Heart right ventricle (tissue), 16 donors: ENCODE measurements at places on chromosomes 13 and 19.

- no peak overlapping the region for H3K27ac ChIP-seq
- DNase-seq: no peak
- H3K27me3 ChIP-seq: peaks cover 9% of the 10 kb centered on the region
- no peaks in the 10 kb centered on the region for H3K36me3 ChIP-seq
- peaks cover 7% of the 10 kb centered on the region for H3K4me1 ChIP-seq
Measured at GRCh38 chr19:7856679-7857663, 17.2 kb downstream of the PRR36 start.

DNA sequence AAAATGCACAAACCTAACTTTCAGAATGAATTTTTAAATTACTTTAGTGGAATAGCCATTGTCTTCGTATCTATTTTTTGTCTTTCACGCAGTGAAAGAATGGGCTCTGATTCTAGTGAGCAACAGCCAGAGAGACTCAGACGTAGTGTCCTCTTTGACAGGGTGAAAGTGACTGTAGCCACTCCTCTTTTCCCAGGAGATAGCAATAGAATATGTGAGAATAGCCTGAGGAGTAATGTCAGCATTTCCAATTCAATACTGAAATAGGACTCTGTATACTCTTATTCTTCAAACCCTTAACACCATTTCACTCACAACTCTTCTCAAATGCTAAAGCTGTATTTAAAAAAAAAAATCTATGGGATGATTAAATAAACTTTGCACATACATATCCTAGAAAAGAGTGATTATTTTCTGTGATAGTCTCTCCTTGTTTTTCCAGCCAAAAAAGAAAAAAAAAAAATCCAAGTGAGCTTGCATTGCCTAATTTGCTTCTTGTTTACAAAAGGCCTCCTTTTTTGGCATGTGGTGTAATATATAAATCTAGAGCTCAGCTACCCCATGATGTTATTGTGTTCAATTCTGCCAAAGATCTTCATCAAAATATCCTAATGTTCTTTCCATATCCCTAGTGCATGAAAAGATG lies 626.1 kb upstream of the SLITRK6 start:
- H3K4me1 ChIP-seq: no peaks in the 10 kb centered on the region
- H3K36me3 ChIP-seq: no peaks in the 10 kb centered on the region
- DNase-seq: no peak
- H3K27me3 ChIP-seq: no peaks in the 10 kb centered on the region
- no peak overlapping the region for H3K27ac ChIP-seq

DNA sequence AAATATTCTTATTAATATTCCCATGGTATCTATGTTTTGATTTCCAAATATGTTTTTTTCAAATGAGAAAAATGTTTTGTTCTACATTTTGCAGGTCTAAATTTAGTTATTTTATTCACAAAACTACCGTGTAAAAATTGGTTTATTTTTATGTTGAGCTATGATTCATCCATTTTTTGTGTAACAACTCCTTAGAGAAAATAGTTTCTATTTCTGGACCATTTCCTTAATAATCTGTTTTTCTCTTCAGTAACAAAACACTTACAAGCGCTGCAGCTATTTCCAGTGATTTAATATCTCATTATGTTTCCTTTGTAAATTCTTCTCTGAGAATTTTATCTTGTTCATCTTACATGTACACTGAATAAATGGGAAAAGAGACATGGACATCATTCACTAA lies 550.7 kb upstream of the SLITRK5 start:
- no peak overlapping the region for H3K27ac ChIP-seq

DNA sequence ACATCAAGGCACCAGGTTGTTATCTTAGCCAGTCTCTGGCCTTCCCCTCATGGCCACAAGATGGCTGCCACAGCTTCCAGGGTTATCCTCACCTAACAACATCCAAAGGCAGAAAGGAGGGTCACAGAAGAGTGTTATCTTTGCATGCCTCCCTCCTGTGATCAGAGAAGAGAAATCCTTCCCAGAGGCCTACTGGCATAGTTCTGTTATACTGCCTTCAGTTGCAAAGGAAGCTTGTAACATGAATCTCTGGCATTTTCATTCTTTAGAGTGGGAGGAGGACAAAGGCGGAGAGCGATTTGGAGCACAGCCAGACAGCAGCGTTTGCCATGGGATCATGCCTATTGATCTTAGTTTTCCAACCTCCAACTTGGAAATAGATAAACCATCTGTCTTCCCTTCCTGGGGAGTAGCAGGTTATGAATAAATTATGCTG lies 135.7 kb downstream of the DNAJC15 start:
- no peak overlapping the region for H3K4me3 ChIP-seq
- no peaks in the 10 kb centered on the region for H3K4me1 ChIP-seq
- DNase-seq: no peak
- no peak overlapping the region for H3K27ac ChIP-seq
- H3K36me3 ChIP-seq: no peaks in the 10 kb centered on the region
- no peaks in the 10 kb centered on the region for H3K27me3 ChIP-seq

- DNase-seq: no peak
- H3K4me1 ChIP-seq: no peaks in the 10 kb centered on the region
- H3K4me3 ChIP-seq: peak within 1 kb of the TSS; percentile 27
Measured at GRCh38 chr13:46181840-46182490, at the start of gene LCP1. Gene LCP1 (minus strand): TSS chr13:46182177. CDS start chr13:46159662, 22,515 bp downstream.

GRCh38 chr19:38503077-38503410 lies 69.6 kb downstream of the RYR1 start:
- peaks cover 5% of the 10 kb centered on the region for H3K27me3 ChIP-seq
- no peak overlapping the region for H3K27ac ChIP-seq
- no peak for DNase-seq

DNA sequence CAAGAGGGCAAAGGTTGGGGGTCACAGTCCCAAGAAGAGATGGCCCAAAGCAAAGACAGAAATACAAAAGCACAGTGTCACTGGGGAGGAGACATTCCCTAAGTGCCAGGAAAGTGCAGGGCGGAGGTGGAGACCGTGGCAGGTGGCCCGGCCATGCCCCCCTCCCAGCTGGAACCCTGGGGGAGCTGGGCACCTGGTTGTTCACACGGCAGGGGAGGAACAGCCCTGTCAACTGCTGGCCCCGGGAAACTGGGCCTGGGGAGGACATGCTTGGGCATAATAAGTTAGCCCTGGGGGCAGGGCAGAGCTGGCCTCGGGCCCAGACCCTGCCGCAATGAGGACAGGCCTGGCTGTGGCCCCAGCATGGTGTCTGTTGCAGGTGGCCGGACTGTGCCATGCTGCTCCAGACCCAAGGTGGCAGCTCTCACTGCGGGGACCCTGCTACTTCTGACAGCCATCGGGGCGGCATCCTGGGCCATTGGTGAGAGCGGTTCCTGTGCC lies 7.4 kb downstream of the HPN start:
- H3K36me3 ChIP-seq: no peaks in the 10 kb centered on the region
- DNase-seq: peak; percentile 54
- no peaks in the 10 kb centered on the region for H3K27me3 ChIP-seq
- H3K4me3 ChIP-seq: no peak overlapping the region
- H3K4me1 ChIP-seq: peaks cover 7% of the 10 kb centered on the region

DNA sequence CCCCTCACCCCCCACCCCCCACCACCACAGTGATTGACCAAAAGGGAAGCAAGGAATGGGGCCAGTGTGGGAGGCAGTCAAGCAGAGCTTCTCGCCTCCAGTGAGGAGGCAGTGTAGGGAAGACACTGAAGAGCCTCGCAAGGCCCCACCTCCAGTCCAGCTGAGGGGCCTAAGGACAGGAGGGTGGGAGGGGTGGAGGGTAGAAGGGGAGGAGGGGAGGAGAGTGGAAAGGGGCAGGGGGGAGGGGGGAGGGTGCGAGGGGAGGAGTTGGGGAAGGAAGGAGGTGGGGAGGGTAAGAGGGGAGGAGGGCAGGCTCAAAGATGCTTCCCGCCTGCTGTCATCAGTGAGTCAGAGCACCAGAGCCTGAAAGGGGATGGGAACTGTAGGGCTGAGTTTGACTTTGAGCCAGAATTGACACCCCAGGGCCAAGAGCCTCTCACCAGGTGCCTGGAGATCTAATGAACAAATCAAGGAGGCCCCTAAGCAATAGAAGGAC lies 786.2 kb downstream of the UQCRFS1 start:
- no peaks in the 10 kb centered on the region for H3K4me1 ChIP-seq
- peaks cover 35% of the 10 kb centered on the region for H3K27me3 ChIP-seq
- H3K36me3 ChIP-seq: no peaks in the 10 kb centered on the region
- no peak for DNase-seq
- no peak overlapping the region for H3K4me3 ChIP-seq
- no peak overlapping the region for H3K27ac ChIP-seq

- no peak overlapping the region for H3K4me3 ChIP-seq
- H3K27me3 ChIP-seq: no peaks in the 10 kb centered on the region
- H3K4me1 ChIP-seq: peaks cover 55% of the 10 kb centered on the region
- DNase-seq: peak; percentile 60
- peaks cover 26% of the 10 kb centered on the region for H3K36me3 ChIP-seq
- peak overlapping the region; percentile 45 for H3K27ac ChIP-seq
Measured at GRCh38 chr19:2274931-2275535, 6.9 kb downstream of the PEAK3 start.

DNA sequence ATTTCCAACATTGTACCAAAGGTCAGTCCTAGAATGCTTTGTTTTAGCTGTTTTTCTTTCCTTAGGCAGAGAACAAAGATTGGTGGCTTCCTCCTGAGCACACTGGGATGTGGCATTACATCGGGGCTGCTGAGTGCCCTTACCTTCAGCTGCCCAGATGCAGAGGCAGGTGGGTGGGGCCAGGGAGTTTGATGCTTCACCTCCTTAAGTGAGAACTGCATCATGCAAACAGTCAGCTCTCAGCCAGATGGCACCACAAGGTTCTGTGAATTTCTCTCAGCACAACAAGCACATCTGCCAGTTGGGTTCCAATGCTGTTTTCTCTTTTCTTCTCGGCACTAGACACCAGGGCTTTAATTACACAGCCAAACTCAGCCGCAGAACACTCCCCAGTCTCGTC lies 87.4 kb upstream of the UBL3 start:
- no peak for DNase-seq
- H3K27ac ChIP-seq: no peak overlapping the region
- no peaks in the 10 kb centered on the region for H3K36me3 ChIP-seq
- peaks cover 7% of the 10 kb centered on the region for H3K27me3 ChIP-seq

- no peaks in the 10 kb centered on the region for H3K27me3 ChIP-seq
- DNase-seq: no peak
- H3K4me3 ChIP-seq: no peak overlapping the region
- H3K27ac ChIP-seq: no peak overlapping the region
- no peaks in the 10 kb centered on the region for H3K4me1 ChIP-seq
- no peaks in the 10 kb centered on the region for H3K36me3 ChIP-seq
Measured at GRCh38 chr19:32607479-32607878, 26.5 kb downstream of the PDCD5 start.

DNA sequence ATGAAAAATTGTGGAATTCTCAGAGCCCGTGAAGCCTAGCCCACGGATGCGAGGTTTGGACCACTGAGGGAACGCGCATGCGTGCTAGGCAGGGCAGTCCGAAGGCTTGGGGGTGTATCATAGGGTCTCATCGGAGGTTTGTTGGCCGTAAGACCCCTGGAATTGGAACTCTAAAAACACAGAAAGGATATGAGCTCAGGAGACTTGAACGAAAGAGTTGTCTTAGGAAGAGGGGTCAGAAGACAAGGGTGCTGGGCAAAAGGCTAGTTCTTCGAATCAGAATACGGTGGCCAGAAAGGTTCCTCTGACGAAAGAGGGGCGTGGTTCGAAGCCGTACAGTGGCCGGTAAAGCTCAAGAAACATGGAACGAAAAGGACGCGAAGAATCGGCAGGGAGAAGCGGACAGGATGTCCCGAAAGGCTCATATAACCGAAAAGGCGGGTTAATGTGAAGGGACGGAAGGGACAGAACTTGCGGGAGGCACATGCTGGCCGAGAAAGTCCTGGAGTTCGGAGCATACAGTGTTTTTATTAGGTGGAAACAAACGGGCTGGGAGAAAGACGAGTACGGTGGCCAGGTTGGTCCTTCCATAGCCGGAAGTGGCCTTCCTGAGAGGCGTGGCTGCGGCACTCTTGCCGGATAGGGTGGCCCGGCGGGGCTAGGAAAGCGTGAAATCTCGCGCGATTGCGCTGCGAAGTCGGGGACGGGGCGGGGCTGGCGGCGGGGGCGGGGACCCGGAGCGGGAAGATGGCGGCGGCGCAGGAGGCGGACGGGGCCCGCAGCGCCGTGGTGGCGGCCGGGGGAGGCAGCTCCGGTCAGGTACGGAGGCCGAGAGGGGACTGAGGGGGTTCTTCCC lies at the start of gene CLPTM1:
Gene CLPTM1 (plus strand): TSS at position 732 of the 856 bp plus-strand sequence. CDS start 16 bp downstream, at position 748.
- DNase-seq: peak; percentile 97
- peaks cover 45% of the 10 kb centered on the region for H3K4me1 ChIP-seq
- no peaks in the 10 kb centered on the region for H3K27me3 ChIP-seq

GRCh38 chr19:55857149-55857548 lies 20.8 kb downstream of the NLRP4 start:
- no peaks in the 10 kb centered on the region for H3K36me3 ChIP-seq
- no peak overlapping the region for H3K4me3 ChIP-seq
- no peaks in the 10 kb centered on the region for H3K4me1 ChIP-seq
- no peaks in the 10 kb centered on the region for H3K27me3 ChIP-seq
- no peak overlapping the region for H3K27ac ChIP-seq

DNA sequence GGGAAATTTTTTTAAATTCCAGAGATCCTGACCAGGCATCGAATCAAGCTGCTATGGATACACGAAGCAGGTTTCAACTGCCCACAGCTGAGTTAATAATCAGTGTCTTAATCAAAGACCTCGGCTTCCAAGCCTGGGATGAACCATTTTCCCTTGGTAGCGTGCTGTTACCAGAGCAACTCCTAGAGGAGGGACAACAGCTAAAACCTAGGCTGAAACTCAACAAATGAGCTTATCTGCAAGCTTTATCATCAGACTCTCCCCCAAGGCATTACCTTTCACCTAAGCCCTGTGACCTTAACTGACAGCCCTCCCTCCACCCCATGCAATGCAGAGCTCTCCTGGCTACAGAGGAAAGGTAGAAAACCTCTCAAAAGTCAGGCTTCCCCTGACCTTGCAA lies 39.7 kb downstream of the RCBTB1 start:
- H3K4me3 ChIP-seq: no peak overlapping the region
- H3K36me3 ChIP-seq: peaks cover 33% of the 10 kb centered on the region
- H3K27me3 ChIP-seq: no peaks in the 10 kb centered on the region

DNA sequence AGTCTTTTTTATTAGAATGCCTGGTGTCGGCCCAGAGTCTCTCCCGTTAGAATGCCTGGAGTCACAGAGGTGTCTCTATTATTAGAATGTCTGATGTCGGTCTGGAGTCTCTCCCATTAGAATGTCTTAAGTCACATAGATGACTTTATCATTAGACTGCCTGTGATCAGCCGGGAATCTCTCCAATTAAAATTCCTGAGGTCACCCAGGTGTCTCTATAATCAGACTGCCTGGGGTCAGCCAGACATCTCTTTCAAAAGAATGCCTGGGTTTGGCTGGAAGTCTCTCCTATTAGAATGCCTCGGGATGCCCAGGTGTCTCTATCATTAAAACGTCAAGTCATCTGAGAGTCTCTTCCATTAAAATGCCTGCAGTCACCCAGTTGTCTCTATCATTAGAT lies 1493.9 kb downstream of the UQCRFS1 start:
- H3K27ac ChIP-seq: no peak overlapping the region
- no peaks in the 10 kb centered on the region for H3K27me3 ChIP-seq
- no peaks in the 10 kb centered on the region for H3K4me1 ChIP-seq
- H3K36me3 ChIP-seq: no peaks in the 10 kb centered on the region
- DNase-seq: no peak
- no peak overlapping the region for H3K4me3 ChIP-seq

DNA sequence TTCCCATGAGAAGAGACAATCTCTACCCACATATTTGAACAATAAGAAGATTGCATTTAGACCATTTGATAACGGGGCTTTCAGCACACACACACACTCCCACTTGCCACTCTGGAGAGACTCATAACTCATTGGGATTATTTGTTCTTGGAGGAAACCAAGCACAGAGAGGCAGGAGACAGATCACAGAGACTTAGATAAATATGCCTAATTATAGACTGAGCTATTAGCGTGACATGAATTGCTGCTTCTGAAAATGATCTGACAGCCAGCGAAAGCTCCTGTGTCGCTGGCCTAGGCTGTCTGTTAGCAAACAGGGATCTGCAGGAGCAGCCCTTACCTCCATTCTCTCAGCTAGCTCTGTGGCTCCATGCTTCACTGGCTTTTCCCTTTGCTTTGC lies 111.4 kb downstream of the CCNA1 start:
- no peaks in the 10 kb centered on the region for H3K36me3 ChIP-seq
- no peaks in the 10 kb centered on the region for H3K27me3 ChIP-seq
- peaks cover 5% of the 10 kb centered on the region for H3K4me1 ChIP-seq
- H3K4me3 ChIP-seq: no peak overlapping the region
